ENCODE measurements at places on chromosomes 12 and 14. TPM values are rescaled to one million over a fixed set of nuclear protein-coding genes. Genes with fewer than 3 reads are reported as not detected.

DNA sequence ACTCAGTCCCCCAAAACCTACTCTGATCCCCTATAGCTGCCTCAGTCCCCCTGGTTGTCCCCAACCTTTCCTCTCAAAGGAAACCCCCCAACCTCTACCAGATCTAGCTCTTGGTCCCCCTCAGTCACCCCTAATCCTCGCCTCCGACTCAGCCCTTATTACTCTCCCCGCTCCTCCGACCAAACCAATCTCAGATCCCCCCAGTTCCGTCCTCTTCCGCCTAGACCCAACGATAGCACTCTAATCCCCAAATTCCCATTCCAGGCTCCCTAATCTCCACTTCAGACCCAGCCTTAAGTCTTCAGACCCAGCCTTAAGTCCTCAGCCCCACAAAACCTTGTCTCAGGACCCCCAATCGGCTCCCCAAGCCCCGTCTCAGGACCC is 612 bp downstream of the VPS37B start:
- no peak for DNase-seq

GPR137C gene
- total RNA-seq: 4.3 TPM

COQ10A gene
- total RNA-seq: 24.8 TPM

GPX2 gene
- total RNA-seq: 0.79 TPM

- no peak for DNase-seq
These were observed 496.3 kb downstream of the NRXN3 start for GRCh38 chr14:78666336-78667056.

- no peak for DNase-seq
These were observed 12.9 kb downstream of the PRKCH start for GRCh38 chr14:61334197-61334701.

- DNase-seq: no peak
These were observed 22.7 kb upstream of the PPP2R5C start for GRCh38 chr14:101738703-101739320.

ABCC9 gene
- not detected for total RNA-seq

HCAR3 gene
- total RNA-seq: not detected

DNA sequence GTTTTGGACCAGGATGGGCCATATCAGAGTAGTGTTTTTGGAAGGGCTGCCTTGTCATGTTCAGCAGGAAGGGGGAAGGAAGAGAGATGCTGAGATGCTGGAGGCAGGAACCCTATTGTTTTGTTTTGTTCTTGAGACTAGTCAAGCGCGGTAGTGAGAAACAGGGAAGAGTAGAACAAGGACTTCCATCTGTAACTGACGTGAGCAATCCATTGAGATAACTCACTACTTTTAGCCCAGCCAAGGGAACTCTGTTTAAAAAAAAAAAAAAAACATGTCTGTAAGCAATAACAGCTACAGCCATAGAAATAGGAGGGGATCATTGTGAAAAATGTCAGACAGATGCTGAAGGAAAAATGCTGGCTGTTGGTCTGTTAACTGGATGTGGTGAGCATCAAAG is 34.0 kb downstream of the CD9 start:
- no peak for DNase-seq
